ENCODE measurements at places on chromosomes 12 and 14.
A peak's percentile ranks its signal among the peaks of the same experiment; 100 is the strongest.

DNA sequence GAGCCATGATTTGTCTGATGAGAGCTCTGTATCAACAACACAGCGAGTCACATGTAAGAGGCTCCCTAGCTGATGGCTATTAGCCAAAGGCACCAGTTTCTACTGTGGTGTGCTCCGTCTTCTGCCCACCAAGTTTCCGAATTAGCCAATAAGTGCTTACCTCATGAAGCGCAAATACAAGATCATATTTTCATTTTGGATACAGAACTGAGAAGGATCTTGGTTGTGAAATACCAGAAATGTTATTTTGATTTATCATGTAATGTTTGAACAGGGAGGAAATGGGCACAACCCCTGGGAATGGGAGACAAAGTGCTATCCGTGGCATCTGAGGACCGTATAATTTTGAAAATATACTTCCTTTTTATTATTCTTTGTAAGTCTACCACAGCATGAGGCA, 234.3 kb downstream of the DACT1 start:
- no peak for DNase-seq

DNA sequence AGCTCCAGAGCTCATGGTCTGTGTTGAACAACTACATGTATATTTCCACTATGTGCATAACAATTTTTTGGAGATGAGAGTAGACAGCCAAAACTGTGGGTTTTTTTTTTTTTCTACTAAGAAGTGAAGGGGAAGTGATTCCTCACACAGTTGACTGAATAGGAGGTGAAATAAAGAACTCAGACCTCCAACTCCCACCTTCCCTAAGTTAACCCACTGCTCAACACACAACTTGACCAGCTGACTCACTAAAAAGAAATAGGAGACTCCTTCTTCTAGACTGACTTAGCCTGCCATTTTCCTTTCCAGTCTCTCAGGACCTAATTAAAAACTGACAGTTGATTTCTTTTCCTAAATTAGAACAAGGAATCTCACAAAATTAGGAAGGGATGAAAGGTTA, 1.7 kb downstream of the M6PR start:
- DNase-seq = no peak

GRCh38 chr12:88723219-88723618, 142.9 kb upstream of the KITLG start:
- DNase-seq = no peak

- no peak for DNase-seq
These were observed 303.4 kb downstream of the KCNC2 start for GRCh38 chr12:74906224-74906623.

GRCh38 chr12:121061831-121062230, 22.8 kb upstream of the OASL start:
- peak; percentile 21 for DNase-seq

- no peak for DNase-seq
These were observed 94.1 kb downstream of the SLC8A3 start for GRCh38 chr14:70094631-70095030.

DNA sequence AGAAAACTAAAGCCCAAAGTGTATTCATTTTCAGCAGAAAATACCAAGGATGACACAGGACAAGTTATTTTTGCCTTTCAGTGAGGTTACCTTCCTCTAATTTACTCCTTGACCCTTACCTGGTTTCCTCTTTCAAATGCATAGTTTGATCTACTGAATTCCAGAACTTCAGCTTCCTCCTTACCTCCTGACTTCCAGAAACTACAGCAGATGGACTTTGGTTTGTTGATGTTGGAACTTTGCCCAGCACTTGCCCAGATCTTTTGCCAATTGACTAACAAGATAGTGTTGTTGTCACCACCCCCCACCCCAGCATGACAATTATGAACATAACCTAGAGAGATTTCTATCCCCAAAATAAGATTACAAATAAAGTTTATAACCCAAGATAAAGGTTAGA, 63.2 kb downstream of the NAV3 start:
- no peak for DNase-seq

GRCh38 chr12:116401565-116401964, 124.1 kb upstream of the MED13L start:
- DNase-seq = no peak

DNA sequence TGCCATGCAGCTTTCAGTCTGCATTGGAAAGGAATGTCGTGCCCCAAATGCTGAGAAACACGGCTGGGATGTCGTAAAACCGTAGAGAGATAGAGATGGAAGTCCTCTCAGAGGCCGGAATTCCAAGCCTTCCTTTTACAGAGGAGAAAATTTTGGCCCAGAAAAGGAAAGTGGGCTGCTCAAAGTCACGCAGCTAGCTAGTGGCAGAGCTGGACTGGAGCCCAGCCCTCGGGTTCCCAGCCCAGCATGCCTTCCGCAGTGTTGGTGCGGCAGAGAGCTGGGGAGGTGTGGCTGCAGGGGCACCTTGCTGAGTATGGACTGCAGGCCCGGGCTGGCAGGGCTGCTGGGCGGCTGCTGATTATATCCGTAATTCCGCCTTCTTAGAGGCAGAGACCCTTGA, 50.3 kb downstream of the KCNA1 start:
- DNase-seq = no peak

DNA sequence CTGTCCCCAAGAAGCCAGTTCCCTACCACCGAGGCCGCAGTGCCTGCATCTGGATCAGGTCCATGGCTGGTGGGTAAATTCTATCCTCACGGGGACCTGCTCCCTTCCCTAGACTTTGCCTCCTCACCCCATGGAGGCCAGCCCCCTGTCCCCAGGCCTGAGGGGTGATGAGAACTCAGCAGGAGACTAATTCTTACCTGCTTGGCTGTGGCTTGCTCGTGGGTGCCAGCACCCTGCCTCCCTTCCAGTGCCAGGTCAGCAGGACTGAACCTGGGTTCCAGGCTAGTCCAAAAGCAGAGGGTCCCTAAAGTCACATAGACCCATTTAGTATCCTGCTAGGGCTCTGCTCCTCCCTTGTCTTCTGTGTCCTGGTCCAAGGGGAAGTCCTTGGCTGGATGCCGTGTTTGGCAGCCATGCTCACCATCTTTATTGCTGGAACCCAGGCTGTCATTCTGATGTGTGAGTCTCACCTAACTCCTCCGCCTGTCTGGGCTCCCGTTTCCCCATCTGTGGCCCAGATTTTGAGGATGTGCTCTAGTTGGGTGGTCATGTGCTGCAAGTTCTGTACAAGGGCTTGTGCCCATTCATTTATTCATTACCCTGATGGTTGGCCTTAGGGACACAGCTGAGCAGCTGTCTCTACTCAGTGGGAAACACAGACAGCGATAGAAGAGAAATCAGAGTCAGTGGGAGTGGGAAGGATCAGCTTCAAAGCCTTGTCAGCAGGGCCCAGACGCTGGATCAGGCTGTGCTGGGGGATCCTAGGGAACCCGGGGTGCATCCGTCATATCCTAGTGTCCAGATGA, 949 bp downstream of the PLBD2 start:
- DNase-seq = no peak

DNA sequence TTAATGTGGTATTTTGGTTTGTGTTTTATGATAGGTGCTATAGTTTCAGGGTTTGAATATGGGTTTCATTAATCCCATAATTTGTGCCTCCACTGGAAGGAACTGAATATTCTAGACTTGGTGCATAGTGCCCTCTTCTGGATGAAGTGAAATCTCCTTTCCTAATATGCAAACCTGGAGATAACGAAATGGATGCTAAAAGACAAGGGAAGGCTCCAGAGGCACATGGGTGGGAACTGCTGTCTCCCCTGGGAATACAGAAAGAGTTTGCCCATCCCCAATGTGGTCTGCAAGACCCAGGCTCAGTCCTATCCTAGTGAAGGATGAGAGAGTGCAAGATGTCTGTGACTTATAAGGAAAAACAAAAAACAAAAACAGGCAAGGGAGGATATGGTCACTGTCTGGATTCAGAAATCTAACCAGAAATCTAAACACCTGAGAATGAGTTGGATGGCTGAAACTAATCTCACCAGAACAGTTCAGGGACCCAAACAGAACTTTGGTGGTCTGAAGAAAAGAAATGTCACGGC, 142.3 kb upstream of the TMPO start:
- DNase-seq = peak; percentile 59

GRCh38 chr12:63963868-63964267, 119.4 kb downstream of the SRGAP1 start:
- DNase-seq = no peak

DNA sequence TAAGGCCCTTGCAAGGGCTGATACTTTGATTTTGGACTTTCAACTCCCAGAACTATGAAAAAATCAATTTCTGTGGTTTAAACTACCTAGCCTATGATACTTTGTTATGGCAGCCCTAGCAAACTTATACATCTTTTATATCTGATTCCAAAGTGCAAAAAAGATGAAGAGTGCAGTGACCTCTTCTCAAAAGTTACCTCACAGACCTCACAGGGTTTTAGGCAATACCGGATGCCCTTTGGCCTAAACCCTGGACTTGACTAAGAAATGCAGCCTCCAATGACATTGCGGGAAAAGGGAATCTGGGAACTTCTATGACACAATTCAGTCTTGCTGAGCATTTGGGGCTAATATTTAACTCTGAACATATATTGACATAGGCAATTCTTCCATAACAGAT, 63.3 kb downstream of the IGF1 start:
- DNase-seq = no peak

GRCh38 chr12:30989754-30990153, 63.2 kb downstream of the TSPAN11 start:
- DNase-seq = peak; percentile 72

DNA sequence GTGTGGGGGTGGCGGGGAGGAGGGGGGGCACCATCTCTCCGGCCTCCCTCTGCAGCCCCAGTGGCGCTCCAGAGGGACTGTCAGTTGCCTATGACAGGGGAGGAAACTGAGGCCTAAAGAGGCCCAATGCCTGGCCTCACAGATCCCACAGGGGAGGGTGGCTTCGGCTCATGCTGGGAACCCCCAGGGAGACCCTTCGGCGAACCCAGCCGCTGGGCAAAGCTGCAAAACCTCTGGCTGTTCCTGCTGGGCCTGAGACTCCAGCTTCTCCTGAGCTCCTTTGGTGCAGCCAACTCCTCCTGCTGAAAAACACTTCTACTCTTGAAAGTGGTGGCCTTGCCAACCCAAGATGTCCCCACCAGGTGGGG, 170.1 kb upstream of the RTL1 start:
- DNase-seq = no peak

DNA sequence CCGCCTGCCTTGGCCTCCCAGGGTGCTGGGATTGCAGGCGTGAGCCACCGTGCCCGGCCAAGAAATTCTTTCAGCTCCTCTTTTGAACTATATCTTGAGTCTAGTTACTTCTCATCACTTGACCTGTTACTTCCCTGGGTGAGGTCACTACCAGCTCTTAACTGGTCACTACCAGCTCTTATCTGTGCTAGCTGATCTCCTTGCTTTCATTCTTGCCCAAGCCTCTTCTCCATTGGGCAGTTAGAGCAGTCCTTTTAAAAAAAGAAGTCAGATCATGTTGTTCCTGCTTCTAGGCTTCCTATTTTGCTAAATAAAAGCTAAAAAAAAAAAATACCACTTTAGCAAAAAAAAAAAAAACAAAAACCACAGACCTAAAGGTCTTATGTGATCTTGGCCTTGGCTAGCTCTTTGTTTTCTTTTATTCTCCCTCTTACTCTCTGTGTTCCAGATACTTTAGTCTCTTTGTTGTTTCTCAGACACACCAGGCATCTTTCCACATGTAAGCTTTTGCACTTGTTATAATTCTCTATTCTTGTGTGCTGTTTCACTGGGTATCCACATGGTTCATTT, 63.5 kb downstream of the RAD51B start:
- DNase-seq = peak; percentile 9

- peak; percentile 80 for DNase-seq
These were observed 1.8 kb downstream of the ULK1 start for GRCh38 chr12:131896080-131896810.

- no peak for DNase-seq
These were observed 10.4 kb upstream of the ACVR1B start for GRCh38 chr12:51941011-51941581.

GRCh38 chr14:101005447-101005846, 101.9 kb upstream of the RTL1 start:
- no peak for DNase-seq

GRCh38 chr14:21999402-21999801, 325.8 kb upstream of the OR4E1 start:
- no peak for DNase-seq

GRCh38 chr14:55457496-55457895, 17.1 kb upstream of the TBPL2 start:
- no peak for DNase-seq

GRCh38 chr12:124626971-124627411, 59.6 kb upstream of the NCOR2 start:
- no peak for DNase-seq

GRCh38 chr12:123998344-123998990, 25.5 kb downstream of the ZNF664 start:
- DNase-seq = peak; percentile 25

DNA sequence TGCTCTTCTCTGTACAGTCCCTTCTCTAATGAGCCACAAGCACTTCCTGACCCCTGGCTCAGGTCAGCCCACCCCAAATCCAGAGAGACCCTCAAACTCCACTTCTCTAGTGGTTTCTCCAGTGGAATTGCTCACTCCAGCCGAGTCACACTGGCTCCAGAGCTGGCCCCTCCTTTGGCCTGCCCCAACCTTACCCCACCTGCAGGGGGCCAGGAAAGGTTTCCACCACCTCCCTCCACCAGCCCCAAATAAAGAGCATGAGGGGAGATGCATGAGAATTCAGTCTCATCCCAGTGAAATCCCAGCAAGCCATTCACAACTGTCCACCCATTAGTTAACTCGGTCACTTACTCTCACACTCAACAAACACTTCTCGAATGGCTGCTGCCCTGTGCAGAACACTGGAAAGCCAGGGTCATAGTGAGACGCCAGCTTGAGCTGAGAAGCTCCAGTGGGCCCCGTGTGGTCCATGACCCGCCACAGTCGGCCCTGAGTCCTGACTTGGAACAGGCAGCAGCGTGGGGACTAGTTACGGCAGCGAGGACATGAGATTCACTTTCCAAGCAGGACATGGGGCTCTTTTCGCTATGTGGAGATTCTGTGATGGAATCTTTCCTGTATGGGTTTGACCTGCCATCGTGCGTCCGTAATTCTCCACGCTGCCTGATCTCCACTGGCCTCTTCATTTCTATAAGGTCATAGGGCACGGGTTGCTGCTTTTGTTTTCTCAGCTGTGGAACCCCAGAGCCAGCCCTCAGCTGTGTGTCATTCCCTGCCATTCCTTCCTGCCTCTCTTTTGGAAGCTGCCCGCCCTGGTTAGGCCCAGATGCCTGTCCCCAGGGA, 44.2 kb downstream of the SLC6A12 start:
- DNase-seq = peak; percentile 62

DNA sequence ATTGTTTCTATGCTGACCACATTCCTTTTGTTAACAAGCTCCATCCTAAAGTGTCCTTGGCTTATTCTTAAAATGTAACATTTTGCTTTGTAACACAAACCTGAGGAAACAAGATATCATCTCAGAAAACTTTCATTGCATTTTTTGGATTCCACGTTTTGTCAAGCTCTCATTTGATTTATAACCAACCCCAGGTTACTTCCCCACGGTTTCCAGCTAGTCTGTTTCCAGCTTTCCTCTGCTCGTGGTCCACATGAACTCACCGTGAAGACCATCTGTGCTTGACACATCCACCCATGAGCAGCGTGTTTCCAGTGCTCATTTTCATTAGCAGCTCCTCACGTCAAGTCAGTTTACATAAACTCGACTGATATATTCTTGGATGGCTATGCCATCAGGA, 6.4 kb upstream of the NKX2-8 start:
- DNase-seq = no peak

- DNase-seq = no peak
These were observed 41.6 kb upstream of the CDK17 start for GRCh38 chr12:96441816-96442215.

- DNase-seq = no peak
These were observed 7.4 kb upstream of the ELK3 start for GRCh38 chr12:96186607-96187301.

- DNase-seq = no peak
These were observed 517.0 kb downstream of the KCNH5 start for GRCh38 chr14:62528296-62528695.

- DNase-seq = no peak
These were observed 11.8 kb downstream of the HNRNPC start for GRCh38 chr14:21257394-21257909.
